ENCODE measurements at places on chromosomes 1 and 21.

GRCh38 chr1:86646256-86646655, 58.1 kb upstream of the SH3GLB1 start:
- DNase-seq: no peak

DNA sequence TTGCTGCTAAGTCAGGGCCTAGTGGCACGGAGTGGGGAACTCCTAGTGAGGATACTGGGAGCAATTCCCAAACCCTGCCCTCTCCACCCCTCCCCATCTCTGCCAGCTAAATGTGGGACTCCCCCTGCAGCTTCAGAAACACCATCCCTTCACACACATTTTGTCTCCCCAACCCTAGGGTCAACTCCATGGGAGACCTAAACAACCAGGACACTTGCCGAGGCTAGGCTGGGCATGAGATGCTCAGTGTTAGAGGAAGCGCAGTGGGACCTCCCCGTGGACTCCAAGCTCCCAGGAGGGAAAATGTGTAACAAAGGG, 1.5 kb downstream of the RNF186 start:
- DNase-seq: no peak

DNA sequence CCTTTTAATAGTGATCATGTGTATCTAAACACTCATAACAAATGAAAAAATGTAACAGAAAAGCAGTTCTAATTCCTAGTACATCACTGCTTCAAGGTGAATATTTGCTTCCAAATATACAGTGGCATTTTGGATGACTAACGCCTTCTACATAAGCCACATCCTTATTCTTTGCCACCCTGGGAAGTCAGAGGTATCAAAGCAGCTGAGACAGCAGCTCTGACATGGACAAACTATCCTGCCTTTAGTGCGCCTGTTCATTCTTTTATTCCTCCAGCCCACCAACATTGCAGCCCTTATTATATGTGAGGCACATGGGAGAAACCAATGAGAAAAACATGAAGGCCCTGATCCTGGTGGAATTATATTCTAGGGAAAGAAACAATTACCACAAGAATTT, 183.0 kb downstream of the APP start:
- no peak for DNase-seq

GRCh38 chr1:231478811-231479210, 49.7 kb upstream of the TSNAX start:
- no peak for DNase-seq

GRCh38 chr1:203133970-203134725, 6.6 kb downstream of the ADORA1 start:
- DNase-seq: no peak

GRCh38 chr1:232614811-232615210, 15.1 kb downstream of the SIPA1L2 start:
- DNase-seq: no peak

- no peak for DNase-seq
These were observed 46.2 kb upstream of the DAB1 start for GRCh38 chr1:57470036-57470435.

DNA sequence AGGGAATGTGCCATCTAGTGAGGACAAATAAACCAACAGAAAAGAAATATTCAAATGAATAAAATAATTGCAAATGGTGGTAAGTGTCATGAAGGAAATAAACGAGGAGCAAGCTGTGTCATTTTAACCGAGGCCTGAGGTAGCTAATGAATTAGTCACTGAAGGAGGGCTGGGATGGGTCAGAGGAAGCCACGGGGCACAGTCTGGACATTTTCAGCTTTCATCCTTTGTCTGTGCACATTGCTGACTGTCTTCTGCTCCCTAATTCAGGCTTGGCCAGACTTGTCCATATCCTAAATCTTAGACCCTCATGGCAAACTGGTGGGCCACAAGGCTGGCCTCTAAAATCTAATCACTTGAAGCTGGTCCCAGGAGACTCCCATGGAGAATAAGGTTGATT, 138.4 kb downstream of the RHOU start:
- DNase-seq: no peak

DNA sequence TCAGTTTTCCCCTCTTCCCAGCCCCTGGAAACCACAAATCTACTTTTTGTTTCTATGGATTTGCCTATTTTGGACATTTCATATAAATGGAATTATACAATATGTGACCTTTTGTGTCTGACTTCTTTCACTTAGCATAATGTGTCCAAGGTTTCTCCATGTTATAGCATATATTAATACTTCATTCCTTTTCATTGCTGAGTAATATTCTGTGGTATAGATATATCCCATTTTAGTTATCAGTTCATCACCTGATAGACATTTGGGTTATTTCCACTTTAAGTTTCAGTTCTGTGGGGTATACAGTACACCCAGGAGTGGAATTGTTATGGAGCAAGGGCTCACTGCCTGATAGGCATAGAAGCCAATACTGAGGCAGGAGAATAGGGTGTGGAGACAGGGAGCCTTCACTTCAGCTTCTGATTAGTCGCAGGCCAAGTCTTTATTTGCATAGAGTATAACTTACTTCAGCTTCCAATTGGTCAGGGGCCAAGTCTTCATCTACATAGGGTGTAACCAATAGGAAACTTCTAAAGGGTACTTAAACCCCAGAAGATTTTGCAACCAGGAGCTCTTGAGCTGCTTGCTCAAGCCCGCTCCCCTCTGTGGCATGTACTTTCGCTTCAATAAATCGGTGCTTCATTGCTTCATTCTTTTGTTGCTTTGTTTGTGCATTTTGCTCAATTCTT, 8.3 kb upstream of the NVL start:
- DNase-seq: no peak

Measured in left colon (tissue), 2 donors.